ENCODE measurements at places on chromosomes 1 and 21.

DNA sequence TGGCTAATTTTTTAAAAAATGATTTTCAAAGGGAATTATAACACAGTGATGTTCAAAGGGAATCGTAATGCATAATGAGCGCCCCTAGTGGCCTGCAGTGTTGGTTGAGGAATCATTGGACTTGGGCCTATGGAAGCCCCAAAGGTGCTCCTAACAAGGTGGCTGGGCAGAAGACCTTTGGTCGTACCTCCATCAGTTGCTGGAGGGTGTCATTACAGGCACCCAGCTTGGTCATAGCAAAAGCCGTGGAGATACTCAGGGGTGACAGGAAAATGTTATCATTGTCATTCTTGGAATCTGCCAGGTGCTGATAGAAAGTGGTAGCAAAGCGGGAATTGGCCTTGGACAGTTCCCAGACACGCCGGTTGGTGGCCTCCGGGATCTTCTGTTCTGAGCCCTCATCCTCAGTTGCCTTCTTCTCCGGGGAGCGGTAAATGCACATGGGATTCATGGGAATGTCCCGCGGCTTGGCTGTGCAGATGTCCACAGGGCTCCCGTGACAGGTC lies 2.7 kb downstream of the SERPINC1 start:
- peak; percentile 7 for DNase-seq

DNA sequence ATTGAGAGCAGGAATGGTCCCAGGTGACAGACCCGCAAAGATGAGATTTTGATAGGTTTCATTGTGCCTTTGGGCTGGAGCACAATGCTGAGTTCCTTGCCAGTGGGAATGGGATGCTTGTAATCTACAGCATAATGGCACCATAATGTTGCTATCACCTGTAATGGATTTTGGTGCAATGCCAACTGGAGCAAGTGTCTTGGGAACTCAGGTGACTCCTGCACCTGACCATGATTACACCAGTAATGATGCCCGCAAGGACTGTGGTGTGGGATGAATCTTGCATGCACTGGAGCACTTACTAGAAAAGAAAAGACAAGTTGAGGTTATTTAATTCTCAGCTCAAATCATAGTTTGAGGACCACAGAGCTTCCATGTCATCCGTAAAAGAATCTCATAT lies 96.7 kb downstream of the PTPRU start:
- no peak for DNase-seq

GRCh38 chr1:157302199-157302497 lies 164.0 kb upstream of the ETV3 start:
- no peak for DNase-seq

DNA sequence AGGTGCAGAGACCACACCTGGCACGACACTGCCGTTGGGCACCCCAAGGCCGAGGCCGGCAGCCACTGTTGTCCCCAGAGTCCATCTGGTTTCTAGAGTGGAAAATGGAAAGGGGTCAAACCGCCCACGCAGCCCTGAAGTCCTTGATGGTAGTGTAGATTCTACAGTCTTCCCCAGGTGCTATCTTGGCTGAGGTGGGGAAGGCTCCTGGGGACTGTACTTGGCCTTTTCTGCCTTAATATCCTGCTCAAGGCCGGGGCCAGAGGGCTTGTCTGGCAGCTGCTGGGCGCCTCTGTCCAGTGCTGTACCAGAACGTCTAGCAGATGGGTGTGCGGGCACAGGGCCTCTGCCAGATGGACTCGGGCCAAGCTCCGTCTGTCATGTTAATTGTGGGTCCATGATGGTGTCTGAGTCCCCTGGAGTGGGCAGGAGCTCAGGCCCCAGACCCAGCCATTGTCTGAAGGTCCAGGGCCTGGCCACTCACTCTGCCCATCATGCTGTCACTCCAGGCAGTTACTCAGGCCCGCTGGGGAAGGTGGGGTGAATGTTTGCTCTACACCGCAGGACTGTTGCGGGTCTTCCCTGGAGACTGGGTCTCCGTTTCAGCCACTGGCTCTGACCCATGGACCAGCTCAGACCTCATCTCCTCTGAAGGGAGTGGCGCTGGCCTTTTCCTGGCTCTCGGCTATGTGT lies 161.9 kb upstream of the COL6A1 start:
- DNase-seq, result no peak
